ENCODE measurements at places on chromosomes 4 and X.

- DNase-seq = no peak
Observed at GRCh38 chr4:53189011-53189410, 176.8 kb downstream of the SCFD2 start.

GRCh38 chr4:149799546-149799945 is 16.1 kb downstream of the IQCM start:
- no peak for DNase-seq

GRCh38 chr4:82284475-82284857 is 89.3 kb downstream of the HNRNPD start:
- DNase-seq = no peak

GRCh38 chr4:8165374-8165896 is 6.8 kb upstream of the ABLIM2 start:
- no peak for DNase-seq

DNA sequence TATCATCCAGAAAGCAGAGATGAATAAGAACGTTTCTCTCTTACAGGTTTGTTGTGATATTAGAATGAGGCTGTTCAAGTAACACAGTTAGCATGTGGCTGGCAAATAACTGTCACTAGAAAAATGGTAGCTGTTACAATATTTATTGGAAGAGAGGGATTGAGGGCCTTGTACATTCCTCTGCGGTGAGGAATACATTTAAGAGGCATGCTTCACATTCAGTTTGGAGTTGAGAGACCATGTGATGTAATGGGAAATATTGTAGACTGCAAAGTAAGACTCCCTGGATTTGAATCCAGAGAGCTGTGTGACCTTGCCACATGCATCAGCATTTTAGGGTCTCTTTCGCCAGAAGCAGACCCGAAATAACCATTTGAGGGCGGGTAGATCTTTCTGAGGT is 104.8 kb upstream of the KIT start:
- DNase-seq = no peak

- DNase-seq = no peak
Observed at GRCh38 chr4:183284258-183284785, 35.8 kb downstream of the CLDN22 start.

- no peak for DNase-seq
Observed at GRCh38 chr4:17091104-17091503, 192.7 kb upstream of the LDB2 start.

DNA sequence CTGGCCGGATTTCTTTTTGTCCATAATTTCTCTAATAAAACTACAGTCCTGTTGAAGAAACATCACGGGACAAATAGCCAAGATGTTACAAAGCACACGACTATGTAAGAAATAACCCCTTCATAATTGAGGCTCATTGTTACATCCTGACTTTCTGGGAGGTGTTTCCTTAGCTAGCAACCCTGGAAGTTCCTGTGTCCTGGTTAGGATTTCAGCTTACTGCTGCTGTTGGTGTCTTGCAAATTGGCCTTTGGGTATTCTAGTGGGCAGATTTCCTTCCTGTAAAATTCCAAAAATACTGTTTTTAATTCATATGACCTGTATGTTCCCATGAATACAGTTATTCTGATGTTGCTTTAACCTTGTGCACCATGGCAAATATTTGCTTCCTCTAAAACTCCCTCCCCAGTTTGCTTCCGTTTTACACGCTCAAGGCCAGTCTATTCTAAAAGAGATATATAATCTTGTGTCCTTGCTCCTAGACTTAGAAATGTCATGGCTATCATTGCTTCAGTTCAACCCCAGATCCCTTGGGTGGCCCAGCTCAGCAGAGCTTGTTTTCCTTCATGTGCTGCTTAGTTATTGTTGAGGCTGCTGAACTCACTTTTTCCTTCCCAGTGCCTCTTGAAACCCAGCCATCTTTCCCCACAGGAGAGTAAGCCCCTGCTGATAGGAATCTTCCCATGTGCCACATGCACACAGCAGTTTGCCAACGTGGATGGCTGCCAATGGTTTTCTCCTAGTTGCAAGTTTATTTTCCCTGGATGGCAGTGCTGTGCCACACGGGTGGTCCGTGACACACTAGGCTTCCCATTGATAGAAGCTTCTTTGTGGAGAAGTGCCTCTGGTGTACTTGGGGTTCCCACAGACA is 75.8 kb downstream of the TSPAN7 start:
- DNase-seq = no peak

GRCh38 chr4:171812665-171813525 is at the start of gene GALNTL6:
Gene GALNTL6 (plus strand): TSS chr4:171813404.
- no peak for DNase-seq

DNA sequence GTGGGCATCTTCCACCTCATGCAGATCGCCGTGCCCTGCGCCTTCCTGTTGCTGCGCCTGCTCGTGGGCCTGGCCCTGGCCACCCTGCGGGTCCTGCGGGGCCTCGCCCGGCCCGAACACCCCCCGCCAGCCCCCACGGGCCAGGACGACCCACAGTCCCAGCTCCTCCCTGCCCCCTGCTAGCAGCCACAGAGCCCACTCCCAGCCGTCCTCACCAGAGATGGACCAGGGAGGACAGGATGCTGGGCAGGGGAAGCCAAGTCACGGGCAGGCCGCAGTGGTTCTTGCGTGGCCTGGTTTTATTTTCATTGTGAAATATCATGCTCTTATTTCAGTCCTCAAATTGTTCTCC is 15.1 kb downstream of the DGKQ start:
- DNase-seq = no peak

DNA sequence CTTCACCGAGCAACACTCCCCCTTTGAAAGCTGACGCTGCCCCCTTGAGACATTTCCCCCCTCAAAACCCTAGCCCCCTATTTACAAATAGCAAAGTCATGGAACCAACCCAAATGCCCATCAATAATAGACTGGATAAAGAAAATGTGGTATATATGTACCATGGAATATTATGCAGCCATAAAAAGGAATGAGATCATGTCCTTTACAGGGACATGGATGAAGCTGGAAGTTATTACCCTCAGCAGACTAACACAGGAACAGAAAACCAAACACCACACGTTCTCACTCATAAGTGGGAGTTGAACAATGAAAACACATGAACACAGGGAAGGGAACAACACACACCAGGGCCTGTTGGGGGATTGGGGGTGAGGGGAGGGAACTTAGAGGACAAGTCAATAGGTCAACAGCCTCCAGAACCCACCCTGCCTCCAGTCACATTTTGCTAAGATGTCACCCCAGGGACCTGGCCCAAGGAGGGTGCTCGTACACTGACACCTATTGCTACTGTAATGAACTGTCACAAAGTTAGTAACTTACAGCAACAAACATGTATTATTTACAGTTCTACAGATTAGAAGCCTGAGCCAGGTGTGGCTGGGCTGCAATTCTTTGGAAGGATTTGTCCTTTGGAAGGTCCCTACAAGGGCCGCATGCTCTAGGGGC is 20.6 kb downstream of the SCD5 start:
- DNase-seq = no peak
